ENCODE measurements at places on chromosomes 6 and 20.

DNA sequence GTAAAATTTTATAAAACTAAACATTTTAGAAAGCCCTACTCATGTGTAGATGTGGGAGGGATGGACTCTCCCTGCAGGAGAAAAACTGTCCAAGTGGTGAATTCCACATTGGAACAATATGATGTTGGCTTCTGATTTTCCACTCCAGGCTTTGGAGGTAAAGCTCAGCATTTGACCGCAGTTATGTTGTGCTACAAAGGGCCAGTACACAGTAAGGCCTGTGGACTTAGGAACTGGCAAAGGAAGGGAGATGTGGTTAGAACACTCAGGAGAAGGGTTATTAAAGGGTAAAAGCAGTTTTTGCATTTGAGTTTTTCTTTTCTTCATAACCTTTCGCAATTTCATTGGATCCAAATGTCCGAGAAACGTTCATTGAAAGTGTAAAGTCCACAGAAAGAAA is 150.3 kb upstream of the SASH1 start:
- DNase-seq, result no peak

GRCh38 chr6:115393821-115394220 is 666.9 kb downstream of the FRK start:
- DNase-seq, result no peak

DNA sequence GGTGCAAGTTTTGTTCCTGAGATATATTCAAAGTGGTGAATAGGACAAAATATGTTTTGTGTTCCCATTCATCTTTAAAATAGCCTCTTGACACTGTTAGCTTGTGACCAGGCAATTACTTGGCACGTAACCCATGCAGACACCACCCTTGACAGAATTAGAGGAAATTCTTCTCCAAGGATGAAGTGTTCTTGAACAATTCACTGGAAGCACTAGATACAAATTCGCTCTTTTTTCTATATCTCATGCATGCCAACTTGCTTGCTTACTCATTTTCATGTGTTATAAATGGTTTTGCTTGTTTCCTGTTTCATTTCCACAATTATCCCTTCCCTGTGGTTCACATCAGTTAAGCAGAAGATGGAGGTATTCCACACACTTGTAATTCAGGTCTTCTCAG is 105.2 kb upstream of the MAN1A1 start:
- DNase-seq, result no peak

- no peak for DNase-seq
Observed at GRCh38 chr6:7866526-7866925, 44.1 kb downstream of the TXNDC5 start.

- DNase-seq, result no peak
Observed at GRCh38 chr6:38310061-38310460, 329.7 kb downstream of the BTBD9 start.

DNA sequence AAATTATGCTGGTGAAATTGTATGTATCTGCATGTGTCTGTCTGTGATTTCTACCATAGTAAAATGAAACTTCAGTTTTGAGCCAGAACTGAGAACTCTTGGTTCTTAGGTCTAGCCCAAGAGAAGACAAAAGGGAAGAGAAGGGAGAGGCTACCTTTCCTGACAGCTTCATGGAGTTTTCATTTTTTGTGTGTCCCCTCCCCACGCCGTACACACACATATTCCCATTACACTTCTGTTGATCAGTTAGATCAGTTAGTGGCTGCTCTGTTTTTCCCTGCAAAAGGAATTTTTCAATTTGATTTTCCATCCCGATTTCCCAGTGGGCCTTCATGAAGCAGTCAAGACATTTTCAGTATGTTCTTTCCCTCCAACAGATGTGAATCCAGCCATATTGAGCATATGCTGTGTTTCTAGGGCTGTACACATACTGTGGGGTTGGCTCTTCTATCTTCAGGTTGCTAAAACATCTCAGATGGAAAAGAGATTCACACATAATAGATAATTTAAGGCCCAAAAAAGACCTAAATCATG is 52.5 kb downstream of the HIVEP1 start:
- DNase-seq, result no peak

GRCh38 chr6:33313709-33314514 is at the start of gene TAPBP:
Gene TAPBP (minus strand): TSS chr6:33314078. CDS start chr6:33314041, 37 bp downstream.
- DNase-seq, result no peak

GRCh38 chr20:52783769-52784168 is 188.4 kb upstream of the TSHZ2 start:
- no peak for DNase-seq

DNA sequence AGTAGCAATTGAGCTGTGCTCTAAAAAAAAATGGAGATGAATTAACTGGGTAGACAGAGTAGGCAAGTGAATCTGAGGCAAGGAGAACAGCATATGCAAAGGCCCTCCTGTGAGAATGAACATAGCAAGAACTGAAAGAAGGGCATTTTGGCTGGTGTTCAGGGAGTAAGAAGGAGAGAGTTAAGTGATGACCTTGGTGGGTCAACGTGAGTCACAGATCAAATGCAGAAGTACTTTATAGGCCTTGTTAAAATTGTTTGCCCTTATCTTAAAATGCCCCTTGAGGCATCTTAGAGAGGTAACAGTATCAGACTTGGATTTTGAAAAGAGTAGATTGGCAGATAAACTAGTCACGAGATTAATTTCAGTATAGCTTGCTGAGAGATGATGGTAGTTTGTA is 24.5 kb downstream of the NDUFAF5 start:
- no peak for DNase-seq

GRCh38 chr6:13397359-13398068 is 69.2 kb upstream of the TBC1D7 start:
- no peak for DNase-seq

DNA sequence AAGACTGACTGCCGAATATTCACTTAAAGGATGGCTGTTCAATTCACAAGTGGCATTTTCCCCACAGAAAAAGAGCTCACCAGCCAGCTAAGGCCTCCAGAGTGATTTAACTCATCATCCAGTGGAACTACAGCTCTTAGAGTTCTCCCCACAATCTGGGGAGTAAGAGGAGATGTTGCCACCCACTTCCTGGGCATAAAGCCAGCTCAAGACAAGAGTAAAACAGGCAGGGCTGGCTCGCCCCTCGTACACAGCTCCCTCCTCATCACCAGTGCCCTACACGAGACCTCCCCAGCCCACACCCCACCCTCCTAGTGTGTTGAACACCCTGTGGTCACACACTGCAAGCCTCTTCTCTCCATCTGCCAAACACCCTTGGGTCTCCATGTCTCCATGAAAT is 47.2 kb upstream of the IPCEF1 start:
- no peak for DNase-seq

DNA sequence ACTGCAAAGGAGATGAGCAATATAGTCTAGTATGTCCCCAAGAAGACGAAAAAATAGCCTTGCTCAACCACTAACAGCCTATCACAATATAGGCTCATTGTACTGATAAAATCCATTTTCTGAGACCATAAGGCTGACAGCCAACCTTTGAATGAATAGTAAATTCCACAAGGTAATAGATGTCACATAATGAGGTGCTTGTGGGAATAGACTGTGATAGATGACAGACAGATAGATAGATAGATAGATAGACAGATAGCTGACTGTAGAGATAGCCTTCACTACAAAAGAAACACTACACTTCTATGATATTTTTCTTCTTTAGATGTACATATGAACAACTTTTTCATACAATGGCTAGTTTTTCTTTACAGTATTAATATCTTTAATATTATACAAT is 760.3 kb upstream of the NRSN1 start:
- DNase-seq, result no peak

- DNase-seq, result no peak
Observed at GRCh38 chr6:122567034-122567433, 43.2 kb upstream of the PKIB start.
